ENCODE measurements at places on chromosomes 2 and 18. TPM values are rescaled to one million over a fixed set of nuclear protein-coding genes. Genes with fewer than 3 reads are reported as not detected.

LOXHD1 gene
- total RNA-seq: not detected

OR6B2 gene
- total RNA-seq: not detected

ERMN gene
- total RNA-seq: not detected

GLI2 gene
- total RNA-seq: 1.1 TPM

SLC9A2 gene
- not detected for total RNA-seq

TDRD15 gene
- not detected for total RNA-seq

CDK15 gene
- 0.23 TPM for total RNA-seq

CCDC121 gene
- total RNA-seq: 2.1 TPM

LDLRAD4 gene
- 0.45 TPM for total RNA-seq

DUSP11 gene
- total RNA-seq: 22.3 TPM

MRO gene
- not detected for total RNA-seq

DGUOK gene
- 18.3 TPM for total RNA-seq

LOXL3 gene
- total RNA-seq: 62.8 TPM

CYRIA gene
- total RNA-seq: 4.3 TPM

CCDC68 gene
- 2.2 TPM for total RNA-seq

DUSP2 gene
- total RNA-seq: 0.12 TPM

EPHA4 gene
- 7.1 TPM for total RNA-seq

BMP10 gene
- total RNA-seq: not detected

GIGYF2 gene
- 39.7 TPM for total RNA-seq

BOLL gene
- not detected for total RNA-seq

INPP5D gene
- 0.83 TPM for total RNA-seq

COA5 gene
- 34.2 TPM for total RNA-seq

CUL3 gene
- total RNA-seq: 51.8 TPM

DPY30 gene
- 40.0 TPM for total RNA-seq

NYAP2 gene
- total RNA-seq: not detected

NAT8 gene
- total RNA-seq: not detected

GPAT2 gene
- total RNA-seq: 12.7 TPM

LAPTM4A gene
- total RNA-seq: 361 TPM

AQP12B gene
- not detected for total RNA-seq

MATN3 gene
- 1.1 TPM for total RNA-seq

CXCR4 gene
- total RNA-seq: 6.6 TPM

KLHL30 gene
- 0.59 TPM for total RNA-seq

PUM2 gene
- 23.8 TPM for total RNA-seq

RGPD6 gene
- 25.5 TPM for total RNA-seq

MYCN gene
- not detected for total RNA-seq

MTLN gene
- 78.8 TPM for total RNA-seq

ST8SIA5 gene
- total RNA-seq: not detected

UGT1A3 gene
- total RNA-seq: not detected

HOXD10 gene
- not detected for total RNA-seq

MAP2 gene
- total RNA-seq: 0.82 TPM

ATIC gene
- total RNA-seq: 17.9 TPM

SYT4 gene
- not detected for total RNA-seq

CCDC85A gene
- total RNA-seq: 2.8 TPM

MZT2A gene
- total RNA-seq: 105 TPM

TM4SF20 gene
- 0.23 TPM for total RNA-seq

TLX2 gene
- total RNA-seq: not detected

ABCA12 gene
- total RNA-seq: under 0.01 TPM

WDPCP gene
- 9.0 TPM for total RNA-seq

IL1R2 gene
- 5.9 TPM for total RNA-seq

CLHC1 gene
- total RNA-seq: 5.6 TPM

NEU2 gene
- total RNA-seq: not detected

PRKAG3 gene
- 4.1 TPM for total RNA-seq

POTEC gene
- not detected for total RNA-seq

ACOXL gene
- not detected for total RNA-seq

LINC00305 gene
- total RNA-seq: not detected

REG3A gene
- total RNA-seq: not detected

SPC25 gene
- not detected for total RNA-seq

DNER gene
- total RNA-seq: 0.60 TPM

SRD5A2 gene
- not detected for total RNA-seq

Data from smooth muscle cell of the coronary artery (primary cell).